A549 (cell line): ENCODE measurements at places on chromosomes 4 and X. TPM values are rescaled to one million over a fixed set of nuclear protein-coding genes. Genes with fewer than 3 reads are reported as not detected.

- DNase-seq, result no peak
Measured at GRCh38 chr4:148786699-148787098, 344.5 kb upstream of the NR3C2 start.

DNA sequence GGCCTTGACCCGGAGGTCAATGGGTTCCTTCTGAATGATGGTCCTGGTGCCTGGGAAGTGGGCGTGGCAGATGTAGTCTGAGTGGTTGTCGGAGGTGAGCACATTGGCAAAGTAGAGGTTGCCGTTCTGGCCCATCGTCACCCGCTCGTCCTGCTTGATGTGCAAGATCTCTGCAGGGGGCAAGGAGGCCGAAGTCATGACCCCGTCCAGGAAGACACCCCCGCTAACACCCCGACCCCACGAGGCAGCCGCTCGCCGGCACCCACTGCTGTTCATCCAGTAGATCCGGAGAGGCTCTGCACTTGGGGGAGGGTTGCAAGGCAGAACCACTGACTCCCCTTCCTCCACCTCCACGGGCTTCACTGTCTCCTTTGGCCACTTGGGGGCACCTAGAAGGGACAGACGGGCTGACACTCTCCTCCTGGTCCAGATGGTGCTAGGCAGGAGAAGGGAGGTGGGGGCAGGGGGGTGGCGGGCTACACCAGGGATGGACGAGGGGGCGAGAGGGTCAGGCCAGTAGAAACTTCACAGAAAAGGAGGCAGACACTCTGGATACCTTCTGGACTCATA is 15.1 kb downstream of the L1CAM start:
- DNase-seq, result no peak

- DNase-seq, result no peak
Measured at GRCh38 chr4:73436674-73437557, 895 bp downstream of the AFP start.

GRCh38 chr4:73447671-73448070 is 11.7 kb downstream of the AFP start:
- DNase-seq, result no peak

GRCh38 chr4:176303938-176304337 is 15.8 kb upstream of the SPCS3 start:
- DNase-seq, result no peak

- DNase-seq, result no peak
Measured at GRCh38 chr4:21819086-21819485, 129.5 kb downstream of the KCNIP4 start.

DNA sequence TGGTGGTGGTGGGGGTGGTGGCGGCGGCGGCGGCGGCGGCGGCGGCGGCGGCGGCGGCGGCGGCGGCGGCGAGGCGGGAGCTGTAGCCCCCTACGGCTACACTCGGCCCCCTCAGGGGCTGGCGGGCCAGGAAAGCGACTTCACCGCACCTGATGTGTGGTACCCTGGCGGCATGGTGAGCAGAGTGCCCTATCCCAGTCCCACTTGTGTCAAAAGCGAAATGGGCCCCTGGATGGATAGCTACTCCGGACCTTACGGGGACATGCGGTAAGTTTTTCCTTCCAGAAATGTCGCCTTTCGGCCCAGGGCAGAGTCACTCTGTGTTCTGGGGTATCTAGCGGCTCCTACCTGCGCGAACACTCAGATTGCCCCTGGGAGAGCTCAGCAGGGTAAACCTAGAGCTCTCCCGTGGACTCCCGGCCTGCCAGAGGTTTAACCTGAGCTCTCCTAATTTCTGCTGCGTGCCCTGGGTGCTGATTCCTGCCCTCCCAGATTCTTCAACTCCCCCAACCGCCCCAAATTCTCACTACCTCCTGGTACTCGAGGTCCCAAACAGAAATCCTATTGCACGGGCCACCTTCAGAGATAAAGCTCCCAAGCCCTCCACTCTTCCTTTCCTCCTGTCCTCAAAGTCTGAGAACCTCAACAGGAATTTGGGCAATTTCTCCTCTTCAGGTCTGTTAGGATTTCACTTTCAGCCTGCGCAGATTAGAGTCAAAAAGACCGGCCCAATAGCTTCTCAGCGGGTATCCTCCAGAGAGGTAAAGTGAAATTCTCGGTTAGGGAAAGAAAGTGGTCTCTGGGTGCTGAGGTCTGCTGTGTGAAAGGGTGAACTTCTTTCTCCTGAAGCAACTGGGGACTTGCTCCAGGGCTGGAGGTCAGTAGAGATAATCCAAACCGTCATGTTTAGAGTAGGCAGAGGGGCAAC is 2.9 kb downstream of the AR start:
- no peak for DNase-seq

DNA sequence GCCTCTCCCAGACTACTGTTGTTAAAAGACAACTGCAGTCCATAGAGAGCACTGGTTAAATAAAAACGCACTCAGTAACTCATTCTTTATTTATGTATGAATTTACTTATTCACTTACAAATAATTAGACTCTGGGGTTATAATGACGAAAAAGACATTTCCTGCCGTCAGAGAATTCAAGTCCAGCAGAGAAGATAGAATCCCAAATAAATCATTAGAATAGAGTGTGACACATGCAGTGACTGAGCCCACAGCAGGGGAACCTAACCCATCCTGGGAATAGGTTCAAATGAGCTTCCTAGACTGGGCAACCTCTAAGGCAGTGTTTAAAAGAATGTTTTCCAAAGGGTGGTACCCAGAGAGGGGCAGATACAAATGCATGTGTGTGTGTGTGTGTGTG is 53.9 kb downstream of the FGFBP1 start:
- DNase-seq, result no peak

DNA sequence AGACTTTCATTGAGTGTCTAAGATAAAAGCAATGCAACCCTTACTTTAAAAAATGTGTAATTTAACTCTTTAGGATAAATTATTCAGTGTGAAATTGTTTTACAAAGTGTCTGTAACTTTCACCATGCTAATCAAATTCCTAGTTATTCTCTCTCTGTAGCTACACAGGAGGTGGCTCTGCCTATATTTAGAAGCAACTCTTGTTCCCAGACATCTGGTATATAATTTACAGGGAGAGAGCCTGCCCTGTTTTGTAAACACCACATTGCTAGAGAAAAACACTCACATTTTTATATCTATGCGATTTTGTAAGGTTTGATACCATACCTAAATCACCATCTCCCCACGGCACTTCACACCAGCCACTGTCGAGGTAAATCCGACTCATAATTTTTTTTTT is 35.5 kb upstream of the SPATA4 start:
- no peak for DNase-seq

DNA sequence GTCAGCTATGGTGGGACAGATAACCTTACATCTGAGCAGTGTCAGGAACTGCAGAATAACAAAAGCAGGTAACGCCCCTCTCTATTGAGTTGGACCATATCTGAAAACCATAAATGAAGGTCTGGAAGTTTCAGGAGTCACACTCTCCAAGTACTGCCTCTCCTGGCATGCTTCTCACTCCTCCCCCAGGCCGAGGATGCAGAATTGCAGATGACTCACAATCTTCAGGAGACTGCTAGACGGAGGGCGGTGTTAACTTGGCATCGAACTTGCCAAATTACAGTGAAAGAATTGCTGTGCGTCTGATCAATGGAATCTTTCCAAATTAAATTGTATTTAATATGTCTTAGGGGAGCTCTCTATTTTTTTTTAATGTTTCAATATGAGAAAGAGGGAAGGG is 67.1 kb upstream of the TRIM2 start:
- DNase-seq, result peak; percentile 44

- DNase-seq, result no peak
Measured at GRCh38 chr4:102103368-102103767, 241.9 kb downstream of the SLC39A8 start.

The ELOVL6 gene
- polyA plus RNA-seq, result 20.8 to 22.0 TPM (median 21.5 TPM) in 3 replicates

The ADGRG2 gene
- polyA plus RNA-seq, result 4.4 to 5.2 TPM (median 4.8 TPM) in 3 replicates

The AREG gene
- 46.3 to 58.9 TPM (median 52.2 TPM) in 3 replicates for polyA plus RNA-seq

The CPLX1 gene
- 0.14 to 0.57 TPM (median 0.22 TPM) in 3 replicates for polyA plus RNA-seq

The SPANXB1 gene
- polyA plus RNA-seq, result 2.8 to 5.5 TPM (median 3.6 TPM) in 3 replicates
